ENCODE measurements at places on chromosomes 3 and 15. TPM values are rescaled to one million over a fixed set of nuclear protein-coding genes. Genes with fewer than 3 reads are reported as not detected.

Gene TP63
- total RNA-seq, result 8.9 TPM

Gene LINGO1
- 35.2 TPM for total RNA-seq

Gene HIGD2B
- total RNA-seq, result not detected

Gene ARHGAP31
- 15.9 TPM for total RNA-seq

Data from camera-type eye (tissue), 1 donor.